ENCODE measurements at places on chromosomes 7 and 10.

DNA sequence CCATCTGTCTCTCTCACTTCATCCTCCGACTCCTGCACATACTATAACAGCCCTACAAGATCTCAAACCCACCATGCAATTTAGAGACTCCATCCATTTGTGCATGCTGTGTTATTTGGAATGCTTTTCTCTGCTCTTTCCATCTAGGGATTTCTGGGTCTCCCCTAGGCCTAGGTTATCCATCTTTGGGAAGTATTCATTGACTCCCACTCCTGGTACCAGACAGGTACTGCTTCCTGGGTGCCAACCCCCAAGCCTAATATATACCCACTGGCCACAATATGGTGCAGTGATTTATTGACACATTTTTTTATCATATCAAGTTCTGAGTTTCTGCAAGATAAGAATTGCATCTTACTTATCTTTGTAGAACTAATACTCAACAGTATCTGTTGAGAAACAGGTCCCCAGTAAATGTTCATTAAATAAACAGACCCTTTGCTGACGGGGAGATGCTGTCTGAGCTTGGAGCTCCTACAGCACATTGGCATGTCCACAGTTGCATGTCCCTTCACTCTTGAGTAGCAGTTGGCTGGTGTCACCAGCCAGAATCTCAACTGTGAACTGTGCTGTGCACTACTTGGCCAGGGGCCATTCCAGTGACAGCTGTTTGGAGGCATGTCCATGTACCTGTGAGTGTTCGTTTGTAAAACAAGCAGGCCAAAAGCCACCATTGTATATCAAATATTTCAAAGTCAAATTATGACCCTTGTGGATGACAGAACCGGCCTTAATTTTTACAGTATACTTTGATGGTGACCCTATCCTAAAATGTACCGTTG, 223.3 kb upstream of the NFE2L3 start:
- DNase-seq = no peak

DNA sequence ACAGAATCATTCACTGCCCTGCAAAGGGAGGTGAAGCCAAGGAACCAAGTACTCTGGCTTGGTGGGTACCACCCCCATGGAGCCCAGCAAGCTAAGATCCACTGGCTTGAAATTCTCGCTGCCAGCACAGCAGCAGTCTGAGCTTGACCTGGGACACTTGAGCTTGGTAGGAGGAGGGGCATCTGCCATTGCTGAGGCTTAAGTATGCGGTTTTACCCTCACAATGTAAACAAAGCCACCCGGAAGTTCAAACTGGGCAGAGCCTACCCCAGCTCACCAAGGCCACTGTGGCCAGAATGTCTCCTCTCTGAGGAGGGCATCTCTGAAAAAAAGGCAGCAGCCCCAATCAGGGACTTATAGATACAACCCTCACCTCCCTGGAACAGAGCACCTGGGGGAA, 1050.0 kb upstream of the GHITM start:
- DNase-seq = no peak

- DNase-seq = peak; percentile 41
Observed at GRCh38 chr7:131225619-131226513, 101.8 kb upstream of the MKLN1 start.

DNA sequence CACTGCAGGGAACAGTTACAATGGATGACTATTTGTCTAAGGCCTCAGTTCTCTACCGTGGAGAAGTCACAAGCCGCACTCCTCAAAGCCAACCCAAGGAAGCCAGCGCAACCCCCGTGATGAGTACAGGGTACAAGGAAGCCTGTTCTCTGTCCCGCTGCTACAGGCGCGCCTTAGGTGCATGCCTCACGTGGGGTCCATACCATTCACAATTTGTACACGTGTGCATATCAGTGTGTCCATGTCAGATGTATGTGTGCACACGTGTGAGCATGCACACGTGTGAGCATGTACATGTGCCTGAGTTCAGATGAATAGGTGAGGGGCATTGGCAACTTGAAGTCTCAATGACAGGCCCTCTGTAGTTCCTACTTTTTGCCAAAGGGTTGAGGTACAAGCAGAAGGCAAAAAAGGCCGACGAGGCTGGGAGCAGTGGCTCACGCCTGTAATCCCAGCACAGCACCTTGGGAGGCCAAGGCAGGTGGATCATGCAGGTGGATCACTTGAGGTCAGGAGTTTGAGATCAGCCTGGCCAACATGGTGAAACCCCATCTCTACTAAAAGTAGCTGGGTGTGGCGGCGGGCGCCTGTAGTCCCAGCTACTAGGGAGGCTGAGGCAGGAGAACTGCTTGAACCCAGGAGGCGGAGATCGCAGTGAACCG, 62.8 kb downstream of the CTBP2 start:
- no peak for DNase-seq

DNA sequence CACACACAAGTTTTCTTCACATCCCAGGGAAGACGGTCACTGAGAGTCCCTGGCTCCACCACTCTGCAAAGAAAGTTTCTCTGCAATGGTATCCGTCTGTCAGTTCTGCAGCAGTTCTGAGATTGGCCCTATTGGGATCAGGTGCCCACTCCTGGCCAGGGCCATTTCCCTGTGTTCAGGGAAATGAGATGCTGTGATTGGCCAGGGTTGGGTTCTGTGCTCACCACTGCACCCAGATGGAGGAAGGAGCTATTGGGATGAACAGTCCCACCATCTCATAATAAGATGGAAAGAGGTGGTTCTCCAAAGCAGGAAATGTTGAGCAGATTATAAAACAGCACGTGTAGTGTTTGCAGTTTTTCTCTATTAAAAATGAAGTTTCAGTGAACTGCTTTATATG, 13.3 kb upstream of the PIP4K2A start:
- DNase-seq = no peak

DNA sequence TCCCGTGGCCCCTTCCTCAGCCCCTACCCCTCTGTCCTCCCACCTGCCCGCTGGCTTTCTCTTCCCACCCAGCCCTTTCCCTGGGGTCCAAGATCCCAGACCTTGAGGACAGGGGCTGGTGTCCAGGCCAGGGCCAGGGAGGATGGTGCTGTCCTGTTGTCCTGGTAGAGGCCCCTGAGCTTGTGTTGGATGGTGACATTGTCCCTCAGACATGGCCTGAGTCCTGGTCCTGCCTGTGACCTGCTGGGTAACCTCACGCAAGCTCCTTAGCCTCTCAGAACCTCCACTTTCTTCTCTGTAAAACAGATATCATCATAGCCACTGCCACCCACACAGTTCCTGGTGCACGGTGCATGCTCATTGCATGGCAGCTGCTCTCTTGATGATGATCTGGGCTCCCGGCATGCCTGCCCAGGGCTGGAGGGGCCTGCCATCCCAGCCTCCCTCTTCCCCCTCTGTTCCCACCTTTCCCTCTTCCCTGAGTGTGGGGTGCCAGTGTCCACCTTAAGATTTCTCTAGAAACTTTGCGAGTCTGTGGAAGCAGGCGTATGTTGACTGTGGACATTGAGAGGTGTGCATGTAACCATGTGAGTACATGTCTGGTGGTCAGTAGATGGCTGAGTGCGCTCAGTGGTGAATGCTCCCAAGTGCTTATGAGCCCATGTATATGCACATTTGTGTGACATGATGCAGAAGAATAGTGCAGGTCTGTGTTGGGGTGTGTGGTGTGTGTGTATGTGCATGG, 60.4 kb downstream of the NEURL1 start:
- DNase-seq = no peak

GRCh38 chr7:129069021-129069420, 14.1 kb upstream of the TNPO3 start:
- no peak for DNase-seq

GRCh38 chr10:79243181-79244067, 103.8 kb upstream of the PPIF start:
- DNase-seq = no peak

GRCh38 chr10:17648243-17649035, 4.5 kb downstream of the STAM start:
- no peak for DNase-seq

DNA sequence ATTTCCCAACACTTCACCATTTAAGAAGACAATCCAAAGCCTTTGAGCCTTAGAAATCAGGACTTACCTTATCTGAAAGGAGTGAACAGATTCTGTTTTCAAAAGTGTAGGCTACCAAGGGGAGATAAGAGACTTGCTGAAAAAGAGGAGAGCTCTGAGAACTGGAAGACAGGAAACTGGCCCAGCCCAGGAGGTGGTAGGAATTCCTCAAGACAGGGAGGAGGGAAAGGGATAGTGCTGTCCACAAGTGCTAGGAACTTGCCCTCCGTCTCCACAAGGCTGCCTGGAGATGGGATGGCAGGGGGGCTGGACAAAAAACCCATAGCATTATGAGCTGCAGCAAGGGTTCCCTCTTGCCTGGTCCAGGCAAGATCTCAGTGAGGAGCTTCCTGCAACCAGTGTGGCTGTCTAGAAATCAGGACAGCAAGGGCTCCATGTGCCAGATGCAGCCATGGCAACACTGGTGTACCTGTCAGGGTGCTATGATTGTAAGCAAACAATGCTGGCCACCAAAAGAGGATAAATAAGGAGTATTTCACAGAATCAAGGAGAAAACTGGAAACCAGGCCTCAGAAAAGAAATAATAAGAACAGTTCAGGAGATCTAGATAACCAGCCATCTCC, 22.7 kb upstream of the FRMD4A start:
- DNase-seq = no peak

DNA sequence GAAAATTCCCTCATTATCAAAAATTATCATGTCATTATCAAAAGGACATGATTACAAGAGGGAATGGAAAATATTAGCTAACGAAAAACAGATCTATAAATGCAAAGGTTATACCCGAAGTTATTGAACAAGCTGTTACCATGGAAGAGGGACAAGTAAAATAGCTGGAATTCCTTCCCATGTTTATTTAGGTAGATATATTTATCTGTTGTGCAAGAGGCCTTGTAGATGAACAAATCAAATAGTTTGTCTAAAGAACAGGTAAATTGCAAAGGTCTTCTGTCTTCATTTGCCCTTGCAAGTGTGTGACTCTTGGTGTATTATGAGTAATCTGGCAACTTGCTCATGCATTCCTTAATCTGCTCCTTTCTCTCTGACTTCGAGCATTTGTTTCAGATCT, 1170.9 kb downstream of the SORCS1 start:
- no peak for DNase-seq

DNA sequence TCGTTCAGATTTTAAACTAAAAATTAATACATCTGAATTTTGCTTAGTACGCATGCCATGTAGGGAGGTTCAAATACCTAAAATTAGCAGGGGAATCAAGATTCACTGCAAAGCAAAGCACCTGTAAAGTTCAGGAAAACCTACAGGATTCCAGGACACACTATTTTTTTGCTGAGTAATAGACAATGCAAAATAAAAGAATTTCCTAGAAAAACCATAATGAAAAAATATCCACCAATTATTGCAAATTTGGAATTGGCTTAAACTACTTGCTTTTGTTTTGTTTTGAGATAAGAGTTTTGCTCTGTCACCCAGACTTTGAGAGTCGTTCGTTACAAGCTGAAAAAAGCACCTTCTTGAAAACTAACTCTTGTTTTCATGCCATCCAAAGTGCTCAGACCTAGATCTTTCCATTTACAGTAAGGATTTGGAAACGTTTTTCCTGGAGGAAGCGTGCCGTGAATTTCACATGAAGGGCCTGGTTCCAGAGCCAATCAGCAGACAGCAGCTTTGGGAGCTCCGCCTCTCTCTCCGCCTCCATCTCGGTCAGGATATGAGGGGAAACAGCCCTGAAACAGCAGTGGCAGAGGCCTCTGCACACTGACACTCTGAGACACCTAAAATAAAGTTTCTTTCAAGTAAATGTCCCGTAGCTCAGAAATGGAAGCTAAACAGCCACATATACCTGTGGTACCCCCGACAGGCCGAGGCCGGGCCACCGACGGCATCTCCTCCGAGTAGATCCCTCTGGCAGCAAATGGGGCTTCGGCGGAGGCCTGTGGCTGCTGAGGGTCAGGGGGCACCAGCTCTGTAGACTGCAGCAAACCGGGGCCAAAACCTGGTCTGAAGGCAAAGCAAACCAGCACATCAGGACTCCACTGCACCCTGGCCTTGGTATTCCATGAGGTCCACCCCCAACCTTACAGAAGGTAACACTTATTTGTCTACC, 45.9 kb upstream of the ATP6V0A4 start:
- no peak for DNase-seq

All from fibroblast of mammary gland (primary cell).